ENCODE measurements at places on chromosomes 2 and 18.

GRCh38 chr2:197261808-197262226 lies 48.8 kb downstream of the ANKRD44 start:
- no peak for DNase-seq

DNA sequence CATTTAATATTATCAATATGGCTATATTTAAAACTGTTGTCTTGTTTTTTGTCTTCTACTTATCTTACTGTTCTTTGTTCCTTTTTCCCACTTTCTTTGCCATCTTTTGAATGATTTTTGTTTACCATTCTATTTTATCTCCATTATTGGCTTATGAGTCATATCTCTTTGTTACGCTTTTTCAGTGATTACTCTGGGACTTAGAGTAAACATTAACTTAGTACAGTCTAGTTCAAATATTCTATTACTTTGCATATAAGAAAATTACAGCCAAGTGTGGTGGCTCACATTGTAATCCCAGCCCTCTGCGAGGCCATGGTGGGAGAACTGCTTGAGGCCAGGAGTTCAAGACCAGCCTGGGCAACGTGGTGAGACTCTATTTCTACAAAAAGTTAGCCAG lies 26.1 kb downstream of the ADCY3 start:
- DNase-seq, result no peak

GRCh38 chr2:28620291-28620793 lies 124.5 kb downstream of the PLB1 start:
- no peak for DNase-seq

DNA sequence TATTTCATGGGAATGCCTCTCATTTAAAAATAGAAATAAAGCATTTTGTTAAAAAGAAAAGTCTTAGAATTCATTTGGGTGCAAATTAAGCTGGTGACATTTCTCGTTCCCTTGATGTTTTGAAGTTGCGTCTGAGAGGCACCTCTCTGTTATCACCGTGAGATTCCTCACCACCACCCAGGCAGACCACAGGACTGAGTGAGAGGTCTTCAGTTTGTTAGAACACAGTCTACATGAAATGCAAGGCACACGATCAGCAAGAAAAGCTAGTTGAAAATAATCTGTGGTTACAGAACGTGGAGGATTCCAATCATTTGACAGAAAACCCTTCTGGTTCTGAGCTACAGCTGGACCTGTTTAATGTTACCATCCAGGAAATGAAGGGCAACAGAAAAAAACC lies 116.0 kb downstream of the UXS1 start:
- DNase-seq, result no peak

- DNase-seq, result no peak
These were observed 98.1 kb downstream of the FAM210A start for GRCh38 chr18:13628211-13628610.

GRCh38 chr2:104852090-104852666 lies 1.7 kb upstream of the POU3F3 start:
- no peak for DNase-seq
